Stimulated activated naive B cell treated with anti-CD40 and anti-IgM and Interleukin-4, amounts not matched to agents 10 μg/mL and 1 μg/mL and 100 μg/mL, for 72 hours (primary cell): ENCODE measurements at places on chromosomes 13 and 19.

GRCh38 chr13:113509989-113510388, 19.5 kb upstream of the DCUN1D2 start:
- DNase-seq = no peak

DNA sequence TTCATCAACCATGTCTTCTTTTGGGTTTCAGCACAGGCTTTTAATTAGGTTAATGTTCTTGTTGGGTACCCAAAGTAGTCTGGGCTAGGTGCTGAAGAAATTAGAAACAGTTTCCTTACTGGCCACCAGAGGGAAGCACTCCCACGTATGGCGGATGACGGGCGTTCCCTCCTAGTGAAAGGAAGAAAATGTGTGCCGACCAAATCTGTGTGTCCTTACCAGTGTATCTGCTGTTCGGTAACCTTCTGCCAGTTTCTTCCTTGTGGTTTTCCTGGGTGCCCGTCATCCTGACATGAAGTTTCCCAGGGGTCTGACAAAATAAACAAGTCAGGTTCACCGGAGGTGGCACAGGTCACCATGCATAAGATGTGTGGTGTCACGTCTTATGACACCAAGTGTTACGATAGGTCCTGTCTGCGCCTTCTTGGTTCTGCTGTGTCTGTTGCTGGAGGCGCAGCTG, 6.0 kb upstream of the WDR88 start:
- DNase-seq = peak; percentile 17

DNA sequence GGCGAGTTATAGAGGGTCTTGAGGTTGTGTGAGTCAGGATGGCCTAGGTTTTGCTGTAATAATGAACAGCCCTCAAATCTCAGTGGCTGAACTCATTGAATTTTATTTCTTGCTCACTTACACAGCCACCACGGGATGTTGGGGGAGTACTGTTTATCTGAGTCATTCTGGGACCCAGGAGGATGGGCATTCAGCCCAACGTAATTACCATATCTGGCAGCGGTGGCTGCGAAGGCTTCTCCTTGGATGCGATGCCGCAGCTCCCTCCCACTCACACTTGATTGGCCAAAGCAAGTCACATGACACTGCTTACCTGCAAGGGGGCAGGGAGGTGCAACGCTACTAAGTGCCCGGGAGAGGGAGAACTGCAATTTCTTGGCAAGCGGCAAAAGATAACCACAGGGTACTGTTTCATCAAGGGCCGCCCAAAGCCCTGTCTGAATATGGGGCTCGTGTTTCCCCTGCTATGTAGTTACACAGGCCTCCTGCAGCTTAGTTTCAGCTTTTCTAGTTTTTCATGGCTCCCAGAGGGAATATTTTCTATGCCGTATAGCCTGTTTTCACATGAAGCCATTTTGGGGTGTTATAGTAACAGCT, 19.9 kb downstream of the ZSWIM9 start:
- DNase-seq = peak; percentile 42

GRCh38 chr13:27662738-27663470, 41.2 kb downstream of the POLR1D start:
- DNase-seq = no peak

DNA sequence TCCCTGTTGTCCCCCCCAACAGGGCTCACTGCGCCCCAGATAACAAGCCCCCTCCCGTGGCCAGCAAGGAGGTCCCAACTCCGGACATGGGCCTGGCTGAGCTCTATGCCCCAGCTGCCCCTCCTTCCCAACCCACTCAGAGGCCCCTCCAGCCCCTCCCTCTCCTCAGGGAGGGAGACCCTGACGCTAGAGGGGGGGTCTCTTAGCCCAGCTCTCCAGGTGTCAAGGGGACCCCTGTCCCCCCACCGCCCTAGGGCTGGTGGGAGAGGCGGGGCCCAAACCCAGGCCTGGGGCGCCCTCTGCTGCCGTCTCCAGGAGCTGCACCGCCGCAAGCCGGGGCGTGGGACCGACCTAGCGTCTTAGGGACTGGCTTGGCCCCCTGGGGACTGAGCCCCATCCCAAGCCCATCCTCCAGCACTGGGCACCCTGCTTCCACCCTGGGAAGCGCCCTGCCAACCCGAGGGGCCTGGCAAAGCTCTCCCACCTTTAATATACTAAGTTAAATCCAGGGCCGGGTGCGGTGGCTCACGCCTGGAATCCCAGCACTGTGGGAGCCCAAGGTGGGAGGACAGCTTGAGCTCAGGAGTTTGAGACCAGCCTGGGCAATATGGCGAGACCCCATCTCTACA, 1.4 kb downstream of the GRIN3B start:
- DNase-seq = peak; percentile 54
